ENCODE measurements at places on chromosomes 16 and 17. TPM values are rescaled to one million over a fixed set of nuclear protein-coding genes. Genes with fewer than 3 reads are reported as not detected.

- H3K27me3 ChIP-seq = no peaks in the 10 kb centered on the region
- H3K36me3 ChIP-seq = no peaks in the 10 kb centered on the region
- H3K27ac ChIP-seq = no peak overlapping the region
- H3K4me3 ChIP-seq = no peak overlapping the region
- DNase-seq = no peak
- H3K4me1 ChIP-seq = no peaks in the 10 kb centered on the region
These were observed 476.8 kb upstream of the CDH11 start for GRCh38 chr16:65598621-65599020.

GRCh38 chr16:11218604-11218962 is 37.4 kb downstream of the SOCS1 start:
- no peaks in the 10 kb centered on the region for H3K27me3 ChIP-seq
- no peak overlapping the region for H3K27ac ChIP-seq
- H3K4me1 ChIP-seq = no peaks in the 10 kb centered on the region
- no peak overlapping the region for H3K4me3 ChIP-seq

DNA sequence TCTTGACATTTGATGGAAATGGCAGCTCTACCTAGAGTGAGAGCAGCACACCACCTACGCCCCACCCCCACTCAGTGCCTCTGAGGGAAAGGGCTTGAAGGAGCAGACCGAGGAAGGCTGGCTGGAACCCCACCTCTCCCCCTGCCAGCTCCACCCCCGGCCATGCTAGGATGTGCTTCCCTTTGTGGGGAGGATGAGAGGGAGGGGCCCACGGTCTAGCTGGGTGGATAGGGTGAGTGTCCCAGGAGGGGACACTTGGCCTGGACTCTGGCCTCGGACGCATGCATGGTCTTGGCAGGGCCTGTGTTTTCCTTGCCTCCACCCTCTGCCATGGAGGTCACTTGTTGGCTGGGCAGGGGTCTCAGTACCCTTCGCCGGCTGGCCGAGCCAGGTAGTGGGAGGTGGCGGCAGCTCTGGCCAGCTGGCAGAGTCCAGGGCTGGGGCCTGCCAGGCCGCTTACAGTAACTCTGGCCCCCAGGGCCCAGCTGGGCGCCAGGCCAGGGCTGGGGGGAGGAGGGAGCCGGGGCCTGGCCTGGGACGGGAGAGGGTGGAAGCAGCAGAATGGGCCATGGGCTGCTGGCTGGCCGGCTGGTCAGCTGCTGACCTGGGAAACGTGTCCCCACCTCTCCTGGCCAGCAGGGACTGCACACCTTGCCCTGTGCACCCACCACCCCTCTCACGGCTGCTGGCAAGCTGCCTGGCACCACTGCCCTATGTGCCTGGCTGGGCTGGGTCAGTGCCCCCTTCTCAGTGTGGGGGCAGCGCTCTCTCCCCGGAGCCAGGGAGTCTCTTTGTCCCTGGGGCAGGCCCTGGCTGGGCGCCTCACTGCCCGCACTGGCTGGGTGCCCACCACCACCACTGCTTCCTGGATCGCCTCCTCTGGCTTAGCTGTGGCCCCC is 23.0 kb downstream of the RARA start:
- H3K4me1 ChIP-seq = peaks cover 15% of the 10 kb centered on the region
- no peak overlapping the region for H3K4me3 ChIP-seq
- no peak for DNase-seq
- peaks cover 1% of the 10 kb centered on the region for H3K36me3 ChIP-seq
- no peak overlapping the region for H3K27ac ChIP-seq

DNA sequence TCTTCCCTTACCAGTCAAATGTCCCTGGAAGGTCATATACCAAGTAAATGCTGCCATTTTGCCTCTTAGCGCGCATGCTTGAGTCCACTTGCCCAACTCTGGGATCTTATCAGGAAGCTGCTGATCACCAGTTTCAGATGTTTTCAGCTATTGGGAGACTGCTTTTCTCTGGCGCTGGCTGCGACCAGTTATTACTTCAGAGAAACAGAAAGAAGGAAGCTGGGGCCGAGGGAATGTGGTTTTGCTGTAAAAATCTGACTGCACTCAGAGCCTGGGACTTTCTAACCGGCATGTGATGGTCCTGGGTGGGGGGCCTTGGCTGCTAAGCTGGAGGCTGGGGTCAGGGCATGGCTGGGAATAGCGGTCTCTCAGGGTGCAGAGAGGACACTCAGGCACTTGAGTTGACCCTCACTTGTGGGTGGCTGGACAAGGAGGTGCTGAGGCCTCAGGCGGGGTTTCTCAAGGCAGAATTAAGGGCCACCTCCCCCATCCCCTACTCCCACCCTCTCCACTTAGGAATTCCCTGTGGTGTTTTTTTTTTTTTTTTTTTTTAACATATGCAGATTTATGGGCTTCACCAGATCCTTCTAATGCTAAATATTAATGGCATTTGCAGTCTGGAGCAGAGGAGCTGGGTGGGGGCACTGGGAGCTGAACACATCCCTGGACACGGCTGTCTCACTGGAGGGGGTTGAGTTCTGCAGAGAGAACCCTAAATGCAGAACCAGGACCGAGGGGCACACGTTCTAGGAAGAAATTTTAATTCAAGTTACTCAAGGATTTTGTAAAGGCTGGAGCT is 145.8 kb downstream of the CYLD start:
- no peaks in the 10 kb centered on the region for H3K4me1 ChIP-seq
- no peak overlapping the region for H3K27ac ChIP-seq
- DNase-seq = no peak
- no peaks in the 10 kb centered on the region for H3K36me3 ChIP-seq

GRCh38 chr16:14346278-14347142 is 275.4 kb downstream of the MRTFB start:
- H3K27me3 ChIP-seq = no peaks in the 10 kb centered on the region
- DNase-seq = no peak
- H3K4me3 ChIP-seq = no peak overlapping the region
- no peaks in the 10 kb centered on the region for H3K4me1 ChIP-seq
- no peak overlapping the region for H3K27ac ChIP-seq
- no peaks in the 10 kb centered on the region for H3K36me3 ChIP-seq

DNA sequence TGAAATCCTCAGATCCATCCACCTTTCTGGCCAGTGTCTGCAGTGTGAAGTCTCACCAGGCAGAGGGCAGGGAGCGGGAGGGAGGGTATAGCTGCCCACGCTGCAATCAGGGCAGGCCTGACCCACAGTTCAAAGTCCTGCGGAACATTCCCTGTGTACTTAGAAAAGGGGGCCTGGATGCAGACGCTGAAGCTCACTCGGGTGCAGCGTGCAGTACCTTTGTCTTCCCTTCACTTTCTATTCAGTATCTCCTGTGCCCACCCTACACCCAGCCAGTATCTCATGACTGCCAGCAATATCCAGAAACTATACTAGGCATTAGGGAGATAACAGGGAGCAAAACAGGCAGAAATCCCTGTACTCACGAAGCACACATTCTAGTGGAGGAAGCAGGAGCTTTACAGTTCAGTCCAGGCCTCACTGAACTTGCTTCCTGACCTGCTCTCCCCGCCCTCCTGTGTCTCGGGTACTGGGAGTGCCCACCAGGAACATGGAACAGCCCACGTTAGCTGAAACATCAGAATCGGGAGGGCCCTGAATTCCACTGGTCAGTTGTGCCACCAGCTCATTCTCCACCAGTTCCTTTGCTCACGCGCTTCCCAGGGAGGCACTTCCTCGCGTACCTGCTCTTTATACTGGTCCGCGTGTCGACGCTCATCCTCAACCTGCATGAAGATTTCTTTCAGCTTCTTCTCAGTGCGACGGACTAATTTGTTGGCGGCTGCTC is 42.2 kb downstream of the NDEL1 start:
- H3K4me1 ChIP-seq = no peaks in the 10 kb centered on the region
- H3K27me3 ChIP-seq = no peaks in the 10 kb centered on the region
- no peak overlapping the region for H3K27ac ChIP-seq
- no peaks in the 10 kb centered on the region for H3K36me3 ChIP-seq
- no peak overlapping the region for H3K4me3 ChIP-seq

Gene KRTAP4-9
- total RNA-seq = not detected

Gene GPR139
- not detected for total RNA-seq

Gene SHCBP1
- total RNA-seq = 21.8 TPM

All from Caco-2 (cell line).